ENCODE measurements at places on chromosomes 13 and 19. TPM values are rescaled to one million over a fixed set of nuclear protein-coding genes. Genes with fewer than 3 reads are reported as not detected.

The LEUTX gene
- total RNA-seq = not detected

The HCN2 gene
- 1.2 TPM for total RNA-seq

The RASGRP4 gene
- total RNA-seq = not detected

The KLK15 gene
- total RNA-seq = not detected

The ZNF878 gene
- total RNA-seq = not detected

The RLN3 gene
- not detected for total RNA-seq

The SPACA4 gene
- total RNA-seq = not detected

The FBXO27 gene
- total RNA-seq = 0.28 TPM
